Kidney tubule cell (primary cell): ENCODE measurements at places on chromosomes 2 and 18.

DNA sequence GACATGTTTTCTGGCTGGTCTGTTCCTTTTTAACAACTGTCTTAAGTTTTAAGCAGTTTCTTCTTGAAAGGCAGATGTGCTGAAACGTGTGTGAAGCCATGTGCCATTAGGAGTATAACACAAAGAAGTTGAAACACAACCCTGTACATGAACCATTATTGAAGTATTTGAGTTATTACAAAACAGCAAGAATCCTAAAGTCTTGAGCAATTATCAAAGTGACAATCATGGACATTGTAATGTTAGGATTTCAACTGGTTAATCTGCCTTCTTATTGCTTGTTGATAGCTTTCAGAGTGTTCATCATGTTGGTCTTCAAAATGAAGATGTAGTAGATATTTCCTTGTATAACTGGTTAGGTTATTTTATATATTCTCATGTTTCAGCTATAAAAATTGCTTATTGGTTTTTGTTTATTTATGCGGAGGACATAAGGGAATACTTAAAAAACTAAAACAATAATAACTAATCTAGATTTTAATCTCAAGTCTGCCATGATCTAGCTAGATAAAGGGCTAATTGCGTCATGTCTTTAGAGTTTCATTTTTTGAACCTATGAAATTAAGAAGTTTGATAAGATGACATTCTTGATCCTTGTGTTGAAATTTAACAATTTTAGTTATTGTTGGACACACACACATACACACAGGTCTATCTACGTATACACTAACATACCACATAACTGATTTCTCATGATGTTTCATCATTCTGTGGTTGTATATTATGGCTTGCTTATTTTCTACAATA lies 21.1 kb downstream of the PPP1R1C start:
- no peak for DNase-seq

GRCh38 chr2:210730672-210731071 lies 174.3 kb downstream of the CPS1 start:
- no peak for DNase-seq

DNA sequence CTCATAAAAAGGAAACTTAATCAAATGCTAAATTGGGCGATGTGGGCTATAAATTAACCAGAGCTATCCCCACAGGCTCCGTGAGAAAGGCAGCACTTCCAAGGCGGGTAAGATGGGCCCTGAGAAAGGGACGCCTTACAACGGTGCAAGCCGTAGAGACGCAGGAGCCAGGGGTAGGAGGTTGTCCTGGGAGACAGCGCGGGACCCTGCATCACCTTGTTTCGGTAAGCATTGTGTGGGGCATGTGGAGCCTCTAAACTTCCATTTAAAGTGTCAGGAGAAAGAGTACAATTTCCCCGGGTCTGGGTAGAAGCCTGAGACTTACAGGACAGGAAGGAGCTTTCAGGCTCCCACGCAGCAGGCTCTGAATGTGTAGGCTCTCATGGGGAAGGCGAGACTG lies 1.2 kb upstream of the PER2 start:
- no peak for DNase-seq

DNA sequence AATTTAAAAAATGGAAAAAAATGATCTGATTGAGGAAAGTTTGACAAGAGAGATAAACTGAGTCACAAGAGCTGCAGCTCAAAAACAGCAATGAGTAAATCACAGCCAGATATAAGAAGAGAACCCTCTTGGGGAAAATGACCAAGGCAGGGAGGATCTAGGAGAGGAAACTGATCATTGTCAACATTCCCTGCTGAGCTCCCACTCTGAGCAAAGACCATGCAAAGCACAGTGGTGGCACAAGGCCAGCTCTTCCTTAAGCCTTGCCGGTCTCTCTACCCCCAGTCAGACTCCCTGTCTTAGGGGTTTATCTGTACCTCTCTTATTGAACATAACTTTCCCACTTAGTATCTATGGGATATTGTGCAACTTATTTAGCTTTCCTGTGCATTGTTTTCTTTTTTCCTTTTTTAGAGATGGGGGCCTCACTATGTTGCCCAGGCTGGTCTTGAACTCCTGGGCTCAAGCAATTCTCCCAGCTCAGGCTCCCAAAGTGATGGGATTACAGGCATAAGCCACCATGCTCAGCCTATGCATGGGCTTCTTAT lies 54.0 kb upstream of the PPP1CB start:
- no peak for DNase-seq

GRCh38 chr2:20451761-20452499 lies 5.1 kb downstream of the RHOB start:
- DNase-seq, result peak; percentile 15

DNA sequence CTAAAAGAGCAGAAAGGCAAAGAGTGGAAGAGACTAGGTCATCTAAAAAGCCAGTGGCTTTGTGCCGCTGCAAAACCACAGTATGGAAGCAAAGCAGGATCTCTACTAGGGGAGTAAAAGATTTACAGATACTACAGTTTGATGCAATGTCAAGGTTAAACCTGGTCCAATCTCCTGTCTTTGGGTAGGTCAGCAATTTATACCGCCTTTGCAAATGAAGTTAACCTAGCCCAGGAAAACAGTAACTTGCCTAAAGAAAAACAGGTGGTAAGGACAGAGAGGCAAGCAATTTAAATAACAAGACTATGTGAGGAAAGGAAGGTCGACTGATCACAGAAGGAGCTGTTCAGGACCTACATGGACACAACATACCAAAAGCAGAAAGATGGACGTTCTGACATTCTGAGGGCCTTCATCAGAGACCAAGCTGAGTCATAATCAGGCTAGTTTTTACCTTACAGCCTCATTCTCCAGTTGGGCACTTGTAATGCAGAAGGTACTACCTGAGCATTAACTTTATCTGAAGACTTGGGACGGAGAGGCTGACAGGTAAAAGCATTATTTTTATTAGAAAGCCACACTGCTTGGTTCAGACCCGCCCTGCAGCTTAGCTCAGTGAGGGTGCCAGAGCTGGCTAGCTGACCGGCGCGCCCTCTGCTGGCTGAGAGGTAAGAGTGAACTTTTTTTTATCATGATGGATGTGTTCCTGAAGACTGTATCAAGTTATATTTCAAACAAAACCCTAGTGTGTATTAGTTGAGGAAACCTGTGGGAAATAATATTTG lies 15.9 kb downstream of the CDKL4 start:
- peak; percentile 70 for DNase-seq

DNA sequence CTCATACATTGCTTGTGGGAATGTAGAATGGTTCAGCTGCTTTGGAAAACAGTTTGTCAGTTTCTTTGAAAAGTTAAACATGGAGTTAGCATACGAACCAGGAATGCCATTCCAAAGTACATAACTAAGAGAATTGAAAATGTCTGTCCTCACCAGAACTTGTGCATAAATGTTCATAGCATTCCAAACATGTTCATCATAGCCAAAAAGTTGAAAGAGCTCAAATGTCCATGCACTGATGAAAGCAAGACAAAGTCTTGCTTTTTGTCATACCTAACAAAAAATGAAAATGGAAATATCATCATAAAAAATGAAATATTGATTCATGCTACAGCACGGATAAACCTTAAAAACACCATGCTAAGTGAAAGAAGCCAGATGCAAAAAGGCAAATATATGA lies 408.8 kb upstream of the UBE2E3 start:
- peak; percentile 4 for DNase-seq

- no peak for DNase-seq
Observed at GRCh38 chr18:61749031-61749430, 143.8 kb downstream of the RNF152 start.

DNA sequence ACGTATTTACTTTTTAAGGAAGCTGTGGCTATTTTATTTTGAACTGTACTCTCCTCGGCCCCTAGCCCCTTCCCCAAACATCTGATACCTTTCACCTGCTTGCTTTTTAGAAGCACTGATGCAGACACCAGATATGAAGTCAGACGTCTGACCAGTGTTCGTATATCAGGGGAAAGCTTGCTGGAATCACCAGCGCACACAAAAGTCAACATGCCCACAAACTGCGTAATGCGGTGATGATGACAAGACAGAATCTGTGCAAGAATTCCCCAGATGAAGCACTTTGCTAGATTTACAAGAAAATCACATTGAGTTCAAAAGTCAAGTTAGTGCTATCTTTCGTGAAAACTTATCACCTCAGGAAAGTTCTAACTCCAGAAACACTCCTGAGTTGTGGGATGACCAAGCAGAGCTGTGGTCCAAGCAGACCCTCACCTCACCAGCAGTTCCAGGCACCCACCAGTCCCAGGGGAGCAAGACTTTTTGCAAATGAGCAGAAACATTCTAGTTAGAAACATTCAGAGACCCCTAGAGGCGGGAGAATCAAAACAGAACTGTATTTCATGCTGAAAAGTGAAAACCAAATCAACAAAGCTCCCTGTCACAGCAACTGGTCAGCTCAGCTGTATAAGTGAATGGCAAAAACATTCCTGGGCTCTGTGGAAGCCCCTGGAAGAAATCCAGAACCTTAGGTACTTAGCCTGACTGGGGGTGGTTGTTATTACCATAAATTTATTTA lies 55.7 kb downstream of the INO80C start:
- DNase-seq, result no peak

DNA sequence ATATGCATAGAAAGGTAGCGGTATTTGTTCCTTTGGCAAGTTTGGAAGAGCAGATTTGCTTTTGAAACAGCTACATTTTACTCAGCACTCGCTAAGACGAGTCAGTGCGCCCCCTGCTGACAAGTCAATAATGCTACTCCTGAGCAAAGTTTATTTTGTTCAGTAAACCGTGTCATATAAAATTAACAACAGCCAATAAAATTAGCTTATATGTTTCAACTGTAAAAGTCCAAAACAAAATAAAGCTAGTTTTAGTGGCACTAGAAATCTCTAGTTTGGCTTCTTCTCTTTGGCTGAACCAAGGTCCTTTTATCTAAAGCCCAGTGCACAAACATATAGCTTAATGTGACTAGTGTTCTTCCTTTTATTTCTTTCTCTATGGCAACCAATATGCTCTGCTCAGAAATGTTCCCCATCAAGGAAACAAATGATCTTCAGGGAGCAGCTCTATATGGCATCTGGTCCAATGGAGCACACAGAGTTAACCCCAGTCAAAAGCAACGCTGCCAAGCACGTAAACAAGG lies 4.2 kb upstream of the POU3F3 start:
- peak; percentile 87 for DNase-seq

GRCh38 chr2:138602166-138602460 lies 100.5 kb downstream of the SPOPL start:
- DNase-seq, result peak; percentile 36

- no peak for DNase-seq
Observed at GRCh38 chr2:239811806-239812560, 213.2 kb downstream of the NDUFA10 start.

GRCh38 chr18:23977719-23978483 lies 36.7 kb upstream of the TTC39C start:
- DNase-seq, result no peak

DNA sequence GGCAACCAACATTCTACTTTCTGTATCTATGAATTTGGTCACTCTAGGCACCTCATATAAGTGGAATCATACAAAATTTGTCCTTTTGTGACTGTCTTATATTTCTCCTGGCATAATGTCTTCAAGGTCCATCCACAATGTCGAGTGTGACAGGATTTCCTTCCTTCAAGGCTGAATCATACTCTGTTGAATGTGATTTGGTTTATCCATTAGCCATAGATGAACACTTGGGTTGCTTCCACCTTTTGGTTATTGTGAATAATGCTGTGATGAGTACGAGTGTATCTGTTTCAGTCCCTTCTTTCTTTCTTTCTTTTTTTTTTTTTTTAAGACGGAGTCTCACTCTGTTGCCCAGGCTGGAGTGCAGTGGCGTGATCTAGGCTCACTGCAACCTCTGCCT lies 311.3 kb downstream of the TGIF1 start:
- DNase-seq, result peak; percentile 69

GRCh38 chr2:110211938-110212858 lies at the start of gene MTLN:
TSS of gene MTLN (minus strand) at chr2:110212547. CDS start at chr2:110212525, 22 bp downstream.
- DNase-seq, result peak; percentile 78
